ENCODE measurements at places on chromosomes 16 and 17. TPM values are rescaled to one million over a fixed set of nuclear protein-coding genes. Genes with fewer than 3 reads are reported as not detected.

GRCh38 chr16:74073456-74073855 is 223.2 kb upstream of the PSMD7 start:
- DNase-seq = no peak
- no peak overlapping the region for H3K4me3 ChIP-seq
- peaks cover 6% of the 10 kb centered on the region for H3K4me1 ChIP-seq
- H3K27ac ChIP-seq = no peak overlapping the region

DNA sequence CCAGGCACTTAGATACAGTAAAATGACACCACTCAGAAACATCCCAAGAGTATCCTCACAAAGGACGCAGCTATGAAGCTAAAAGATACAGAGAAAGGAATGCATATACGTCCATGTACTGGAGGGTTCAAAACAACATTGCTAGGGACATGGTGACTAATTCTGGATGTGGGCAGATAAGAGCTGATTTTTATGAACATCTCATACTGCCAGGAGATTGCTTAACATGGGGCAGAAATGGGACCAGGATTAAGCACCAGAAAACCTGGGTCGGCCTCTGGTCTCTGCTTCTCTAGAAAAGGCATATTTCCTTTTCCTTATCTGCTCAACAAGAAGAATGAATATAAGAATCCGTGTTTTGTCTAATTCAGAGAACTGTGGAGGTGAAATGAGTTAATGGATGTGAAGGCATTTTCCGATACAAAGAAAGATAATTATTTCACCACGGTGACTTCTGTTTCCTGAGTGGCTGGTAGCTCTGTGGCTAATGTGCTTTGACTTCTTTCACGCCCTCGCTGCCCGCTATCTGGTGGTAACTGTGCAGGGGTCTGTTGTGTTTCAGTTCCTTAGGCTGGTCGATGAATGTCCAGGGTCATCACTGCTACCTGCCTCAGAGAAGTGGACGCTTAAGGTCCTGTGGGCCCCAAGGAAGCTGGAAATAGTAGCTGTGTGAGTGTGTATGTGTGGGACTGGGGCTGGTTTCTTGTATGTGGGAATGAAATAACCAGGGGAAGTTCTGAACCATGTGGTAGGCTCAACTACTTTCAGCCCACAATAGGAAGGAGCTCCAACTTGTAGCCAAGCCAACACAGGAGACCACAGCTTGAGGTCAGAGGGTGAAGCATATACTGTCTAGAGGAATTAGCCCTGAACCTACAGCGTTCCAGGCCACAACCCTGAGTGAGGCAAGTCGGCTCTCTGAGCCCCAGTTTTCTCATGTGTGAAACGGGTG is 15.8 kb upstream of the CCL5 start:
- DNase-seq = no peak
- no peak overlapping the region for H3K27ac ChIP-seq
- H3K4me1 ChIP-seq = peaks cover 30% of the 10 kb centered on the region
- peaks cover 3% of the 10 kb centered on the region for H3K27me3 ChIP-seq
- no peak overlapping the region for H3K4me3 ChIP-seq

GRCh38 chr17:3025421-3026124 is 37.8 kb downstream of the OR1D5 start:
- peaks cover 23% of the 10 kb centered on the region for H3K36me3 ChIP-seq
- no peaks in the 10 kb centered on the region for H3K27me3 ChIP-seq
- H3K27ac ChIP-seq = no peak overlapping the region
- no peak overlapping the region for H3K4me3 ChIP-seq
- no peaks in the 10 kb centered on the region for H3K4me1 ChIP-seq

Gene GRB7
- 31.8 TPM for total RNA-seq

Gene FBXL19
- total RNA-seq = 46.4 TPM

Gene SLFN12
- total RNA-seq = 6.6 TPM

Data from type B pancreatic cell (in vitro differentiated cells).